GM03348 (cell line): ENCODE measurements at places on chromosomes 3 and 15.

- no peak for DNase-seq
Observed at GRCh38 chr15:73809728-73810501, 56.8 kb upstream of the INSYN1 start.

DNA sequence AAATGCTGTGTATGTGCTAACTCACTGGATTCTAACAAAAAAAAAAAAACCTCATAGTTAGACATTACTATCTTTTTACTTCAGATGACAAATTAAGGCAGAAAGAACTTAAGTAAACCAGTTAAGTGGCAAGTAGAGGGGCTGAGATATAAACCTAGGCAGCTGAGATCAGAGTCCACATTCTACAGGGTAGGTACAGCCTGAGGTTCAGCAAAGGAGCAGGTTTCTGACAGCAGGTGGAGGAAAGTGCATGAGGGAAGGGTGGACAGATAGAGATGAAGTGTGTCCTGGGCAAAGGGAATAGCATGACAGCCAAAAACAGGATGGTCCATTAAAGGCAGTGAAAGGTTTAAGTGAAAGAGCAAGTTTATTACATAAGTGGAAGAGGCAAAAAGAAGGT lies 329.2 kb downstream of the ULK4 start:
- DNase-seq = no peak

- no peak for DNase-seq
Observed at GRCh38 chr3:64023861-64024223, 548 bp upstream of the PSMD6 start.

DNA sequence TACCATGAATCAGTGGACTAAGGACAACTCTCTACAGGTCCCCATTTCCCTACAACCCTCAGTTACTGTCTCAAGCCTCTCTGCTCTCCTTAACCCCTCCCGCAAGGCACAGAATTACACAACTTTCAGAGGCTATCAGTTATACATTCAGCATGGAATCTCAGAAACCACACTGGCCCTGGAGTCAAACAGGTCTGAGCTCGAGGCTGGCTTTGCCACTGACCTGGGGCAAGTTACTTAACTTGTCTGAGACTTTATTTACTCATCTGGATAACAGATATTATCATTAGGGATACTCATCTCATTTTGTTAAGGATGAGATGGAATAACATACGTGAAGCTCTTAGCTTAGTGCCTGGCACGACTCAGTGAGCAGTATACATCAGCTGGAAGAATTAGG lies 95.2 kb downstream of the WDR76 start:
- DNase-seq = no peak

GRCh38 chr3:159840703-159841299 lies 147.8 kb upstream of the IL12A start:
- DNase-seq = no peak
